ENCODE measurements at places on chromosomes 13 and 19.

GRCh38 chr19:38741670-38742069 is 2.6 kb downstream of the CAPN12 start:
- no peak for DNase-seq

GRCh38 chr13:57673197-57673596 is 41.7 kb downstream of the PCDH17 start:
- DNase-seq: no peak

DNA sequence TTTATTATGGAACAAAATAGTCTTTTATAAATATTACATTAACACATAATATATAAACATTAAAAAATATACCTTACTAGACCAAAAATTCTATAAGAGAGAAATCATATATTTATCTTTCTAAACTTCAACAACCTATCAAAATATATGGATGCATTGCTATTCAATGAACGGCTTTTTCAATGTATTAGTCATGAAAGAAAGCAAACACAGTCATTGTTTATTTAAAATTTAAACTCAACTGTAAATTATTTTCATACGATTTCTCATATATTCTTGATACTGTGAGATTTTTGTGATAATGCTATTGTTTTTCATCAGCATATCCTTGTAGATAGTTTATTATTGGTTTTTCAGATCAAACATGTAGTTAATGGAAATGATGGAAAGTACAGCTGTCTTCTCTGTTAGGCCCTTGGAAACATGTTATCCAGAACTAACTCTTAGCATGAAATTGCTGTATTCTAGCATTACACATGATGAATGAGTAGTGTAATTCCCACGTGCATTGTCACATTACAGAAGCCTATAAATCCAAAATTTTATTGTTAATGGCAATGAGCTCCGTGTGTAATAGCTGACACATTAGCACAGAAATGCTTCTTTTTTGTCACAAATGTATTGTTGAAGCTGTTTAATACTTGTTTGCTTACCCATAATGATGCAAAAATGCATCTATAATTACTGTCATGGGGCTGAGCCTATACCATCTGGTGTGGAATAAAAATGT is 1639.9 kb downstream of the SLITRK5 start:
- no peak for DNase-seq

DNA sequence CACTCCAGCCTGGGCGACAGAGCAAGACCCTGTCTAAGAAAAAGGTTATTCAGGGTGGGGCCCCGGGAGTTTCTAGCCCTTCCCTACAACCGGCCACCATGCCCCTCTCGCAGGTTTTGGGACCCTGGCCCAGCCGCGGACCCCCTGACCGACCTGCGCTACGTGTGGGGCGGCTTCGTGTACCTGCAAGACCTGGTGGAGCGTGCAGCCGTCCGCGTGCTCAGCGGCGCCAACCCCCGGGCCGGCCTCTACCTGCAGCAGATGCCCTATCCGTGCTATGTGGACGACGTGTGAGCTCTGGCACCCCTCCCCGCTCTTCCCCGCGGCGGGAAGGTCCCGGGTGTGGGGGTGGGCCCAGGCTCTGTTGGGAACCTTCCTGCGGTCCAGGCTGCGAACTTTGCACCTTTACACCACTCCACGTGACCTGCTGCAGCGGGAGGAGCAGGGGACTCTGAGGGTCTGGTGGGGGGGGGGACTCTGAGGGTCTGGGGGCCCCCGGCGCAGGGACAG is 6.3 kb downstream of the ABCA7 start:
- DNase-seq: no peak

DNA sequence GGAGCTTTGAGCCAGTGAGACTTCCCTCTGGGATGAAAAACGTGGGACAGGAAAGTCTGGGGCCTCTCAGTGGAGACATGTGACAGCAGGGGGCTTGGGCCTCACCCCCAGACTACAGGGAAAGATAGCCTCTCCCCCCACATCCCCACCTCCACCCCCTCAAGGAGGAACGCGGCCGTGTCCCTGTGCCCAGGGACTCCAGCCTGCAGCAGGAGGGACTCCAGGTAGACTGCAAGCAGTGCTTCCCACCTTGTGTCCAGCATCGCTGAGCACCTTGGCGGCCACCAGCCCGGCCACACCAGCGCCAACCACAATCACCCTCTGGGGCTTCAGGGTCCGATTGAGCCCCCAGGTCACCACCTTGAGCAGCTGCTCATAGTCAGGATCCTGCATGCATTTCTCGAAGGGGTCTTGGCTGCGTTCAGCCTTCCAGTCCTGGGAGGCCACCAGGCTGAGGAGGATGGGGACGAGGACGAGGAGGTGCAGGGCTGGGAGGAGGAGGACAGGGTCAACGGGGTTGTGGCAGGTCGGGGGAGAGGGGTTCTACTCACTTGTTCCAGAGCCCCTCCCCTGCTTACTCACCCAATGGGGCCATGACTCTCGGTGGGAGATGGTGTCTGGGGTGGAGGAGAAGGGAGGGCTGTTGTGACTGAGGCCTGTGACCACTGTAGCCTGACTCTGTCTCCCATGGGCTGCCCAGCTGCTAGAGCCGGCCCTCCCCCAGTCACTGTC is 955 bp downstream of the IL4I1 start:
- DNase-seq: no peak

DNA sequence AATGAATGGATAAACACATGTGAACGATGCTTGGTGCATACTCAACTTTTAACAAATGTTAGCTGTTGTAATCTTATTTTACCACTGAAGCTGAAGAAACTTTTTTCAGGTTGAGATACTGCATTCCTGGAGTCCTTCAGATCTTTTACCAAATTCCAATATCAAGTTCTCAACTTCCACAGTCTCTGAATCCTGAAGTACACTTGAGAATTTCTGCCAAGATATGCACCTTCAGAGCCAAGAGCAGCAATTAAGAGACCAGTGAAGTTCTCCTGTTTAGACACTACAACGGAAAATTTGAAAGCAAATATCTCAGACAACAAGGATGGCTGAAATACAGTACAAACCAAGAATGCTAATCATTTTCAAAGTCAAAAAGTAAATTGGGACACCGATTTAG is 84.6 kb upstream of the MTIF3 start:
- DNase-seq: no peak

DNA sequence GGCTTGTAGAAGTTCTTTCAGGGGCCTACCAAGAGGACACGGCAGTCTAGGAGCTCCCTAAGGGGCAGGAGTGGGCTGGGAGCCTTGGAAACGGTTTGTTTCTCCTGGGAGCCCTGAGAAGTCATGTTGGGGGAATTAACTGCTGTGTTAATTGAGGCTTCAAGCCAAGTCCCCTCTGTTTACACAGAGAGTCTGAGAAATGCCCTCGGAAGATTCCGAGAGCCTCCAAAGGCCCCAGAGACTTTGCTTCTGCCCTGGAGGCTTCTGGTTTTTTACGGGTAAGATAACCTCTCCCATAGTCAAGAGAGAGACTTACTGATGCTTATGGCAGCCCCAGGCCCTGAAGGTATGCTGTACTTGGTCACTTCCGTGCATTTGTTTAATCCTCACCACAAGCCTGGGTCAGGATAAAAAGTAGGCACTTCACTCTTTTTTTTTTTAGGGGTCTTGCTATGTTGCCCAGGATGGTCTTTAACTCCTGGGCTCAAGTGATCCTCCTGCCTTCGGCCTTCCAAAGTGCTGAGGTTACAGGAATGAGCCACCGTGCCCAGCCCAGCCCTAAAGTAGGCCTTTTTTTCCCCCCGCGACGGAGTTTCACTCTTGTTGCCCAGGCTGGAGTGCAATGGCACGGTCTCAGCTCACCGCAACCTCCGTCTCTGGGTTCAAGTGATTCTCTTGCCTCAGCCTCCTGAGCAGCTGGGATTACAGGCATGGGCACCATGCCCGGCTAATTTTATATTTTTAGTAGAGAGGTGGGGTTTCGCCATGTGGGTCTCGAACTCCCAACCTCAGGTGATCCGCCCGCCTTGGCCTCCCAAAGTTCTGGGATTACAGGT is 15.2 kb downstream of the IER2 start:
- DNase-seq: peak; percentile 19

- no peak for DNase-seq
Observed at GRCh38 chr19:38731654-38732301, 12.5 kb downstream of the CAPN12 start.

DNA sequence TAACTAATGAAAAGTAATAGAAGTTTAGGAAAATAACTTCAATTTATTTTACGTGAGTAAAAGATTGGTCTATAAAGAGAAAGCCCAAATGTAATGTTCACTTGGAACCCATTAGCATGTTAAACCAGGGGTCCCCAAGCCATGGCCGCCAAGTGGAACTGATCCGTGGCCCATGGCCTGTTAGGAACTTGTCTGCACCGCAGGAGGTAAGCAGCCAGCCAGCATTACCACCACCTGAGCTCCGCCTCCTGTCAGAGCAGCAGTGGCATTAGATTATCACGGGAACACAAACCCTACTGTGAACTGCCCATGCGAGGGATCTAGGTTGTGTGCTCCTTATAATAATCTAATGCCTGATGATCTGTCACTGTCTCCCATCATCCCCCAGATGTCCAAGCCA is 818.7 kb upstream of the GPC6 start:
- DNase-seq: no peak

DNA sequence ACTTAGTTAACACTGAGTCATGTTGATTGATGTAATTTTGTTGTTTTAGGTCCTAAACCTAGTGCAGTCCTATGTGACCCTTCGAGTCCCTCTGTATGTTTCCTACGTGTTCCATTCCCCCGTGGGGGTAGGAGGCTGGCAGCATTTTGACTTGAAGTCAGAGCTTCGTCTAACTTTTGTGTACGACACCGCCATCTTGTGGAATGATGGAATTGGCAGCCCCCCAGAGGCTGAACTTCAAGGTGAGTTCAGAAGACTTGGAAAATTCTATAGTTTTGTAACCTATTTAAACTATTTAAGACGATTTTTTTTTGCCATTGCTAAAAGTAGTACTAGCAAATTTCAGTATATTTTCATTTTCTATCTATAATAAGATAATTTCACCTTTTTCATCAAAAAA is 117.9 kb downstream of the STOML3 start:
- DNase-seq: peak; percentile 67

DNA sequence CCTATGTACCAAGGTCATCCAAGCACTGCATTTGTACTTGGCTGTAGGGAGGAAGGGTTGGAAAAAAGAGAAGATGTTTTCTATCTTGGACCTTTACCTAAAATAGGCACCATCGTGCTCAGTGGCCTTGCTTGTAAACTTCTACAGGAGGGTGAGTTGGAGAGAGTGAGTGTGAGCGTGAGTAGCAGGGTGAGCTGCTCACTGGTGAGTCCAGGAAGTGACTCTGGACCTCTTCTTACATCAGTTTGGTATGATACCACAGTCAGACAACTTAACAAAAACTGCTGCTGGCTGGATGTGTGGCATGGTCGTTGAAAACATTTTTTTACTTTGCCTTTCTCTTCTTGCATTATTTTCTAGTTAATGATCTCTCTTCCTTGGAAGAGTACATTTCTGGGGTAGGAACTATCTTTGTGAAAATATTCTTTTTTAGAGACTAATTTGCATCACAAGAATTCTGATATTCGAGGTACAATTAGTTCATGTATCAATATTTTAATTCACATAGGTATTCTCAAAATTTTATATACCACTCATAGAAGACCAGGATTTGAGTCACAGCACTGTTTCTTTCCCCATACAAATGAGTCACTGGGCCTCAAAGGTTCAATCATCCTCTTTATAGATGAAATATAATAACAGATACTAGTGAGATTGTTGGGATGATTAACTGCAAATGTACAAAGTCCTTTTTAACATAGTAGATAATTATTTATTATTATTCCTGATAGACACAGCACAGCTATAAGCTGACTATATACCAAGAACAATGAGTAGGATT is 651 bp downstream of the SERPINE3 start:
- DNase-seq: no peak

Data from COR-L47 (cell line).